ENCODE measurements at places on chromosomes 11 and 22.

GRCh38 chr11:83768489-83768888 lies 482.3 kb upstream of the CCDC90B start:
- no peaks in the 10 kb centered on the region for H3K36me3 ChIP-seq
- DNase-seq: no peak
- no peak overlapping the region for H3K4me3 ChIP-seq

- no peaks in the 10 kb centered on the region for H3K27me3 ChIP-seq
- no peak for DNase-seq
- no peaks in the 10 kb centered on the region for H3K36me3 ChIP-seq
- H3K27ac ChIP-seq: no peak overlapping the region
- peaks cover 4% of the 10 kb centered on the region for H3K4me1 ChIP-seq
Measured at GRCh38 chr22:49057910-49058309, 769.8 kb downstream of the BRD1 start.

DNA sequence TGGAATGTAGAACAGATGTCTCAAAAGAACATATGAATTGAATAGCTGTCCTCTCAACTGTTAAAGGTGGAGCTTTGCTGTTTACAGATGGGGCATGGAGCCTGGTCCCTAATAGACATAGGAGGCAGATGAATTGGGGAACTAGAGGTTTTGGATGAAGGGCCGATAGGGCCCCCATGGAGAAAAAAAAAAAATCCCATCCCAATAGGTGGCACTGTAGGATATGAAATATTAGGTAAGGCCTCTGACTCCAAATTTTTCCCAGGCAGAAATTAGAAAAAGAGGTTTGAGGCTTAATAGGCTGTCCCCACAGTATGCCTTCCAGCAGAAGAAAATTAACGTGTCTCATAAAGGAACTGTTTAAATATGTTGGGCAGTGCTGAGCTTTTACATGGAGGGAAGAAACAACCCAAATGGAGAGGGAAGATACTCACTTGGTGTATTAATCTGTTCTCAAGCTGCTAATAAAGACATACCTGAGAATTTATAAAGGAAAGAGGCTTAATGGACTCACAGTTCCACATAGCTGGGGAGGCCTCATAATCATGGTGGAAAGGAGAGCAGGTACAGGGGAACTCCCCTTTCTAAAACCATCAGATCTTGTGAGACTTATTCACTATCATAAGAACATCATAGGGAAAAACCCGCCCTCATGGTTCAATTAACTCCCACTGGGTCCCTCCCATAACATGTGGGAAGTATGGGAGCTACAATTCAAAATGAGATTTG lies 30.1 kb upstream of the TMEM45B start:
- H3K27ac ChIP-seq: no peak overlapping the region
- DNase-seq: no peak
- no peak overlapping the region for H3K4me3 ChIP-seq
- H3K4me1 ChIP-seq: no peaks in the 10 kb centered on the region

GRCh38 chr11:65630215-65630614 lies 7.7 kb upstream of the SIPA1 start:
- H3K4me3 ChIP-seq: no peak overlapping the region
- no peaks in the 10 kb centered on the region for H3K36me3 ChIP-seq
- H3K4me1 ChIP-seq: no peaks in the 10 kb centered on the region
- H3K27ac ChIP-seq: no peak overlapping the region
- no peak for DNase-seq

- no peak overlapping the region for H3K4me3 ChIP-seq
- H3K27me3 ChIP-seq: peaks cover 42% of the 10 kb centered on the region
- H3K27ac ChIP-seq: no peak overlapping the region
Measured at GRCh38 chr11:112177589-112177988, 2.3 kb downstream of the BCO2 start.

DNA sequence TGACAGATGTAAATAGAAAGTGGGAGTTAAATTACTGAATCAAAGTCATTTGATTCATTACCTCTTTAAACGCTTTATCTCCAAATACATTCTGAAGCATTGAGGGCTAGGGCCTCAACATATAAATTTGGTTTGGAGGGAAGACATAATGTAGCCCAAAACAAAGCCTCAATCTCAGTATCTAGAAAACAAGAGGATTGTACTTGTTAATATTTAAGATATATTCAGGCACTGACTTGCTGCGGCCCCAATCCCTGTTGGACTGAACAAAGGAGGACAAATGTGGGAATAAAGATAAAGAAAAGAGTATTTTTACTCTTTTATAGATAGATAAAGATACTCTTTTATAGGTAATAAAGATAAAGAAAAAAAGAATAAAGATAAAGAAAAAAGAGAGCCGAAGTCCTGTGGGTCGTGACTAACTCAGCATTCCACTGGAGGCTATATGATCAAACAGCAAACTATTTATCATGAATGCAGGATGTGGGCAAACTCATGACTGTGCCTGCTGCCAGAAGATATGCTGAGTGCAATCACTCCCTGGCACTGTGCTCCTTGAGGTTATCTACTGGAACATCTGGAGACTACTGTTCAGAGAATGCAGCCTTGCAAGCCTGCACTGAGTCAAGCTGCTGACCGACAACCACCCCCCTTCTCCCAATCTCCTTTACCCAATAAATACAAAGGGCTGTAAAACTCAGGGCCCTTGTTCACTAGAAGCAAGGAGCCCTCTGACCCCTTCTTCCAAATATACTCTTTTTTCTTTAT lies 6.9 kb downstream of the OR10V1 start:
- no peaks in the 10 kb centered on the region for H3K4me1 ChIP-seq
- no peaks in the 10 kb centered on the region for H3K36me3 ChIP-seq
- no peak overlapping the region for H3K4me3 ChIP-seq
- DNase-seq: no peak
- H3K27me3 ChIP-seq: no peaks in the 10 kb centered on the region
- no peak overlapping the region for H3K27ac ChIP-seq

DNA sequence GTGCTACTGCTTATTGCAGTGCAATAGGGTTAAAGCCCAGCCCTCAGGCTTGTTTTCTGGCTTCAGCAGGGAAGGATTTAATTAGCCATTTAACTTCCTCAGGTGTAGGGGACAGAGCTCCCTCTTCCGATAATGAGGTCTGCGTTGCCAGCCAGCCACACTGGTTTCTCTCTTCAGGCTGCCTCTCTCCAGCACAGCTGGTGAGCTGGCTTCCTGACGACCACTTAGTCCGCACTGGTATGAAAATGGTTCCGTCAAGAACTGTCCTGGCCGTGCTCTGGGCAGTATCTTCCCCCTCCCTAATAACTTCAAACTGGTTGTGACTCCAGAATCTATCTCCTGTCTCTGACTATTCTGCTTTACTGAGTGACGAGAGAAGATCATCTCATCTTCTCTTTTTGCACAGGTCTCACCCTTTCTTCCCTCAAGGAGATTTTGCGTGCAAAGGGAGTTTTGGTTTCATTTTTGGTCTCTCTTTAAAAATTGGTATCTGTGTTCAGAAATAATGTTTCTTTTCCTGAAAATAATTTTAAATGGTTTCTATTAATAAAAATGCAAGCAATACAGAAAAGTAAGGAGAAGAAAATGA lies 49.2 kb downstream of the CNTN5 start:
- H3K36me3 ChIP-seq: no peaks in the 10 kb centered on the region
- no peak overlapping the region for H3K4me3 ChIP-seq
- H3K27me3 ChIP-seq: no peaks in the 10 kb centered on the region
- DNase-seq: peak; percentile 78
- peaks cover 41% of the 10 kb centered on the region for H3K4me1 ChIP-seq

- DNase-seq: peak; percentile 45
- H3K36me3 ChIP-seq: no peaks in the 10 kb centered on the region
- peaks cover 7% of the 10 kb centered on the region for H3K4me1 ChIP-seq
- H3K27me3 ChIP-seq: no peaks in the 10 kb centered on the region
Measured at GRCh38 chr11:59802639-59803176, 7.9 kb downstream of the MRPL16 start.

DNA sequence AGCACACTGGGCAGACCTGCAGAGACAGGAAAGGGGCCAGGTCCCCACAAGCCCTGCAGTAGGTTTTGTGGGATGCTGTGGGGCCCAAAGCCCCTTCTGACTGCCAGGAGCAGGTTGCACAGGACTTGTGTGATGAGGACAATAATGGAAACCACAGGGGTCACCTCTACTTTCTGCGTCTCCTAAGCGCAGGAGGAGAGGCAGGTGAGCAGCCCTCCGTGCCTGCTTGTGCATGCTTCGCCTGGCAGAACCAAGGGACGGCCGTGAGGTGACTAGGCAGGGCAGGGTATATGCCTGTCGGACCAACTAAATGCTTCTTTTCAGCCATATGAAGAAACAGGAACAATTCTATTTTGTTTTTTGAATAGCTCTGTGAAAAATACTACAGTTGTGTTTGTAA lies 77.9 kb upstream of the PITPNB start:
- DNase-seq: no peak
- no peaks in the 10 kb centered on the region for H3K27me3 ChIP-seq
- H3K27ac ChIP-seq: no peak overlapping the region
- no peak overlapping the region for H3K4me3 ChIP-seq

GRCh38 chr11:110977661-110978060 lies 265.4 kb upstream of the ARHGAP20 start:
- no peak overlapping the region for H3K27ac ChIP-seq
- H3K4me1 ChIP-seq: no peaks in the 10 kb centered on the region
- DNase-seq: no peak
- H3K36me3 ChIP-seq: no peaks in the 10 kb centered on the region
- H3K4me3 ChIP-seq: no peak overlapping the region
- H3K27me3 ChIP-seq: no peaks in the 10 kb centered on the region

DNA sequence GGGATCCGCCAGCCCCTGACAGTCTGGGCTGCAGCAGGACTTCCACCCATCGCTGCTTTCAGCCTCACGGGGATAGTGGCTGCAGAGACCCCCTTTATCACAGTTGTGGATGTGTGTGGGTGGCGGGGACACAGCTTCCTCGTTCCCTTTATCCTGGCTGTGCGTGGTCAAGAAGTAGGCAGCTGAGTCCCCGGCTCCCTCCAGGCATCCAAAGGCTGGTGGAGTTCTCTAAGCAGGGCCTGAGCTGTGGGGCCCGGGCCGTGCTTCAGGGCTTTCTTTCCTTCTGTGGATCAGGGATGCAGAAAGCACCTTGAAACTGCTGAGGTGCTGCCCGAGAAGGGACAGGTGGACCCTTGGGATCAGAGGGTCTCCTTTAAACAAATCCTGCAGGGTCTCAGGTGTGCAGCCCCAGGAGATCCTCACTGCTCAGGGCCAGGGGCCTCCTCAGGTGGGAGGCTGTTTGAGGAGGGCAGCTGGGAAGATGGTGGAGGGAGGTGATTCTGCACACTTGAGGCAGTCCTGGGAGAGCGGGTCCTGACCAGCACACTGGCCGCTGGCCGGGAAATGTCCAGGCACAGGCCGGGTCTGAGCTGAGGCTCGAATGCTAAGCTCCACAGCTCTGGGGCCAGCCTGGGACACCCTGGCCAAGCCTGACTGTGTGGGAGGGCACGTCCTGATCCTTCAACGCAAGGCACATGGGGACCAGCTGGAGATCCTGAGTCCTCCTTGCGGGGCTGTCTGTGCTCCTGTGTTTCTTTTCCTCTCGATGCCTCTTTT lies 1024.3 kb downstream of the BRD1 start:
- no peak overlapping the region for H3K4me3 ChIP-seq
- H3K4me1 ChIP-seq: no peaks in the 10 kb centered on the region
- no peak for DNase-seq
- no peaks in the 10 kb centered on the region for H3K36me3 ChIP-seq

DNA sequence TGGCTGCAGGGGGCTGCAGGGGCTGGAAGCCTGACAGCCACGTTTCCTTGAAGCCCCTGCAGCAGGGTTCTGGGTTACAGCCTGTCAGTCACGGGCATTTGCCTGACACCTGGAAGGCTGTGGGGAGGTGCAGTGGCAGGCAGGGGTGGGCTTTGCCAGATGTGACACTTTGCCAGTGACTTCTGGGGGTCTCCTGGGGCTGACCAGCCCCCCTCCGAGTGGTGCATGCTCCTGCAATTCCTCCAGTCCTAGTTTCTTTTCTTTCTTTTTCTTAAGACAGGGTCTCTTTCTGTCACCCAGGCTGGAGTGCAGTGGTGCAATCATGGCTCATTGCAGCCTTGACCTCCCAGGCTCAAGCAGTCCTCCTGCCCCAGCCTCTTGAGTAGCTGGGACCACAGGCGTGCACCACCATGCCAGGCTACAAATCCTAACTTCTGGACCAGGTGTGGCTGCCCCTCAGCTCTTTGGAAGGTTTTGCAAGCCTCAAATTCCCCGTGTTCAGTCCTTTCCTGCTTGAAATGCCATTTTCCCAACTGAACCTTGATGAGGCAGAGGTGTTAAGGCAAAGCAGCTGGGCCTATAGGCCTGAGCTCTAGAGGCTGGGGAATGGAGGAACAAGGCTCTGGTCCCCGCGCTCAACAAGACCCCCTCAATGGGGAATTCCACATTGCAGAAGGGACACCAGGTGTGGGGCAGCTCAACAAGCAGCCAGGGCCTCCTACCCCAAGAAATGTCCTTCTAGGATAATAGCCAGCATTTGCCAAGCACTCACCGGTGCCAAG lies 20.2 kb upstream of the CHKA start:
- H3K27me3 ChIP-seq: no peaks in the 10 kb centered on the region
- H3K4me3 ChIP-seq: no peak overlapping the region
- no peaks in the 10 kb centered on the region for H3K4me1 ChIP-seq
- H3K36me3 ChIP-seq: no peaks in the 10 kb centered on the region
- no peak overlapping the region for H3K27ac ChIP-seq

- H3K27me3 ChIP-seq: peaks cover under 1% of the 10 kb centered on the region
- no peak overlapping the region for H3K4me3 ChIP-seq
- DNase-seq: no peak
- peaks cover 4% of the 10 kb centered on the region for H3K4me1 ChIP-seq
Measured at GRCh38 chr11:124880958-124881357, 15.7 kb downstream of the ROBO3 start.

- no peaks in the 10 kb centered on the region for H3K27me3 ChIP-seq
- no peak for DNase-seq
- no peaks in the 10 kb centered on the region for H3K4me1 ChIP-seq
- H3K36me3 ChIP-seq: no peaks in the 10 kb centered on the region
Measured at GRCh38 chr11:85698195-85698594, 12.2 kb upstream of the CCDC89 start.

Measured in neural progenitor cell (in vitro differentiated cells).